NB4 (cell line): ENCODE measurements at places on chromosomes 7 and 10.

DNA sequence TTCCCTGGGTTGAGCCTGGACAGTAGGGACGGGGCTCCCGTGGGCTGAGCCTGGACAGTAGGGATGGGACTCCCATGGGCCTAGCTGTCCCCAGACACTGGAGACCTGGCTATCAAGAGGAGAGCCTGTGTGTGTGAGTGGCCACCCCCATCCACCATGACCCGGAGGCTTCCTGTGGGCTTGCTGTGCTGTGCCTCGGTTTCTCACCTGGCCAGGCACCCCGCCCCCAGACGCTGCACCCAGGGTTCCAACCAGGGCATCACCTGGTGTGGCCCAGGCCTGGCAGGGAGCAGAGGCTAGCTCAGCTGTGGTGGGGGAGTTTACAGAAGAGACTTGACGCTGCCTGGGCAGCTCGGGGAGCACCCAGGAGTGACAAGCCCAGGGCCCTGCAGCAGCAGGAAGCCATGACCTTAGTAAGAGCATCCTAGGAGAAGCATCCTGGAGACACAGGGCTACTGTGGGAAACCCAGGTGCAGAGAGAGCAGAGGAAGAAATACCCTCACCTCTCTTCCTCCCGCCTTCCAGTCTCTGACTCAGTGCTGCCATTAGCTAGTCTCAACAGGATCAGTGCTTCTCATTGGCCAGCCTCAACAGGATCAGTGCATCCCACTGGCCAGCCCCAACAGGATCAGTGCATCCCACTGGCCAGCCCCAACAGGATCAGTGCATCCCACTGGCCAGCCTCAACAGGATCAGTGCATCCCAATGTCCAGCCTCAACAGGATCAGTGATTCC, 61.0 kb downstream of the PDGFA start:
- no peak for DNase-seq

DNA sequence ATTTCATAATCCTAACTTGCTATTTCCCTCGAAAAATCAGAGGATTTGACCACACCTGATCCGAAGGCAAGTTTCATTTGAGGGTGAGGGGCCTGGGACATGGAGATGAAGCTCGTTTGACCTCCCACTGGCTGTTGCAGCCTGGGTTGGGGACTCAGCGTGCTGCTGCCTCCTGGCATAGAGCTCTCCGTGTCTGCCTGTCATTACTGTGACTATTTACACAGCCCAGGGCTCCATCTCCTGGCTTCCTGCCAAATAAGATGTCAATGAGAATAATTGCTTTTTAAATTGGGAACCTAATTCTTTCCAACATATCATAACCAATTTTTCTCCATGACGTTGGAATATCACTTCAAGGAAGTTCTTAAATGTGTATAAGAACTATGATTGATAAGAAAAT, 139.3 kb upstream of the COBL start:
- DNase-seq: no peak

DNA sequence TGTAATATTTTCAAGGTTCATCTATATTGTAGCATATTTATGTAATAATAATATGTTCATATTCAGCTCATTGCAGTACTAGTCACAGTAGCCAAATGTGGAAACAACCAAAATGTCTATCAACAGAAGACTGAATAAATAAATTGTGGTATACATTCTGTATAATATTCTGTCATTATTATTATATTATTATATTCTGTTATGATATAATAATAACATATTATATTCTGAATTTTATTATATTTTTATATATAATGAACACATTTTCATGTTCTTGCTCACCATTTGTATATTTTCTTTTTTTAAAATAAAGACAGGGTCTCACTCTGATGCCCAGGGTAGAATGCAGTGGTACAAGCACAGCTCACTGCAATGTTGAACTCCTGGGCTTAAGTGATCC, 91.2 kb upstream of the STARD3NL start:
- no peak for DNase-seq

GRCh38 chr10:94777886-94778458, 15.5 kb downstream of the CYP2C19 start:
- no peak for DNase-seq

DNA sequence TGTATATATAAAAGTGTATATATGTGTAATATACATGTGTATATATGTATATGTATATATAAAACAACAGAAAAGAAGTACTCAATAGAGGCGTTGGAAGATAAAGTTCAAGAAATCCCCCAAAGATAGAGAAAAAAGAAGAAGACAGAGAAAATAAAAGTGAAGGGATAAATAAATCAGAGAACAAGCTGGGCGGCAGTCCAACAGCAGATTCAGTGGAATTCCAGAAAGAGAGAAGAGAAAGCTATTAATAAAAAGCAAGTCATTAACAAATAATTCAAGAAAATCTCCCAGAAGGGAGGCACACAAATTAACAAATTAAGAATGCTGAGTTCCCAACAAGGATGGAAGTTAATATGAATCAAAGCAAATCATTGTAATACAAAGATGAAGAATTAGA, 59.3 kb upstream of the RNF148 start:
- no peak for DNase-seq

- DNase-seq: no peak
Measured at GRCh38 chr7:49037346-49038210, 113.2 kb downstream of the CDC14C start.
